ENCODE measurements at places on chromosomes 5 and 9. TPM values are rescaled to one million over a fixed set of nuclear protein-coding genes. Genes with fewer than 3 reads are reported as not detected.

DNA sequence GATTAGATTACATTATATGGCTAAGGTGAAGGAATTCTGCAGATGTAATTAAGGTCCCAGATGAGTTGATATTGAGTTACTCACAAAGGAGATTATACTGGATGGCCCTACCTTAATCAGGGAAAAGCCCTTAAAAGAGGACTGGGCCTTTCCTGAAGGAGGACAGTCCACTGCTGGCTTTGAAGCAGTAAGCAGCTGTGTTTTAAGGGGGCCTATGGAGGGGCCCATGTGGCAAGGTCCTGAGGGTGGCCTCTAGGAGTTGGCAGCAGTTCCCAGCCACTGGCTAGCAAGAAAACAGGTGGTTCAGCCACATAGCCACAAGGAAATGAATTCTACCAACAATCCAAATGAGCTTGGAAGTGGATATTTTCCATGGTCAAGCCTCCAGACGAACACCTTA, 36.4 kb upstream of the GDNF start:
- no peak for DNase-seq

- no peak for DNase-seq
Observed at GRCh38 chr9:132986640-132987620, 8.4 kb downstream of the GFI1B start.

Gene BHMT2
- total RNA-seq: 1.1 TPM

DNA sequence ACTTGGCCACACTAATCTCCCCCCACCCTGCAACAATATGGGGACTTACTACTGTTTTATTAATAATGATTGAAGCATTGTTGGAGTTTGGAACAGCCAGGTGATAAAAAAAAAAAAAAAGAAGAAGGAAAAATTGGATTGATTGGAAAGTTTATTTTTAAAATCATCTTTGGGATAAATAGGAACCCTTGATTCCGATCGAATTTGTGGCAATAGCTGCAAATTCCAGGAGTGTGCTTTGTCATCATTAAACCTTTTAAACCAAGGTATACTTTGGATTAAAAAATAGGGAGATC, 907 bp upstream of the NR2F1 start:
- DNase-seq: no peak

Gene CER1
- total RNA-seq: 1.9 TPM

DNA sequence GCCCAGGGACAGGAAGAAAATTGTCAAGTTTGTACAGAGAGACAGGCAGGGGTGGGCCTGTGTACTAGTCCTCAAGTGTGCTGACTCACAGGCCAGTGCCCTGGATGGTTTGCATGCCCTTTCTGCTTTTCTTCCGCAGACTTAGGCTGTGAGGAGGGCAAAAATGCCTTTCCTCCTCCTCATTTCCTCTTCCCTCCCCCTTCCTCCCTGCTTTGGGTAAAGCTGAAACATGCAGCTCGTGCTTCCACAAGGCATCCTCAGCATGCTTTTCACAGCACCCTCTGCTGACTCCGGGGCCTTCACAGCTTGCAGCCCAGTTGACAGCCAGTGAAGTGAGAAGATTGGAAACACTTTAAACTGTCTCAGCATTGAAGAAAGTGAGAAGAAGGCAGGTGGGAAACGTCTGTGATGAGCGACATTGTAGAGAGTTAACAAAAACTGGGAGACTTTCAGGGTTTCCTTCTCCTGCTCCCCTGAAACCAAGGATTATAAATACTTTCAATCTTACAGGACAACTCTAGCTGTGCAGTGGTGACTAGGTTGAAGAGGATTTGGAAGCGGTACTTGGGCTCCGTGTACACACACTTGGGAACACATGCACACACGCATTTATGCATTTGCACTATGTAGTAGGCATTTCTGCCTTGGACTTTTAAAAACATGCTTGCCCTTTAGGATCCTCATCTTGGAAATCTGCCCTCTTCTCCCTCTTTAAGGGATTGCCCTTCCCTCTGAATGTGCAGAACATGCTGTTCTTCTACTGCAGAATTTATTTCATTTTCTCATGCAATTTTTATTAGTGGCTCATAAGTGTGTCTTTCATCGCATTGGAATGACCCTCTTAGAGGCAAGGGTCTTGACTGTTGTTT, 138.8 kb downstream of the GRIA1 start:
- DNase-seq: no peak

DNA sequence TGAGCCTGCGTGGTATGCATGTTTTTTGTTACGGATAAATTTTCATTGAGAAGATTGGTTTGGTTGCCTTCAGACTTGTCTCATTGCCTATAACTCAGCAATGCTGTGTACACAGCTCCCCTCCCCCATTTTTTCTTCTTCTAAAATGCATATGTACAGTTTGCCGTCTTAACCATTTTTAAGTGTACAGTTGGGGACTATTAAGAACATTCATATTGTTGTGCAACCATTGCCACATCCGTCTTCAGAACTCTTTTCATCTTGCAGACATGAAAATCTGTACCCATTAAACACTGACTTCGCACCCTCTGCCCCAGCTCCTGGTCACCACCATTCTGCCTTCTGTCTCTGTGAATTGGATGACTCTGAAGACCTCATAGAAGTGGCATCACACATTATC, 6.2 kb downstream of the EXOC3 start:
- no peak for DNase-seq

DNA sequence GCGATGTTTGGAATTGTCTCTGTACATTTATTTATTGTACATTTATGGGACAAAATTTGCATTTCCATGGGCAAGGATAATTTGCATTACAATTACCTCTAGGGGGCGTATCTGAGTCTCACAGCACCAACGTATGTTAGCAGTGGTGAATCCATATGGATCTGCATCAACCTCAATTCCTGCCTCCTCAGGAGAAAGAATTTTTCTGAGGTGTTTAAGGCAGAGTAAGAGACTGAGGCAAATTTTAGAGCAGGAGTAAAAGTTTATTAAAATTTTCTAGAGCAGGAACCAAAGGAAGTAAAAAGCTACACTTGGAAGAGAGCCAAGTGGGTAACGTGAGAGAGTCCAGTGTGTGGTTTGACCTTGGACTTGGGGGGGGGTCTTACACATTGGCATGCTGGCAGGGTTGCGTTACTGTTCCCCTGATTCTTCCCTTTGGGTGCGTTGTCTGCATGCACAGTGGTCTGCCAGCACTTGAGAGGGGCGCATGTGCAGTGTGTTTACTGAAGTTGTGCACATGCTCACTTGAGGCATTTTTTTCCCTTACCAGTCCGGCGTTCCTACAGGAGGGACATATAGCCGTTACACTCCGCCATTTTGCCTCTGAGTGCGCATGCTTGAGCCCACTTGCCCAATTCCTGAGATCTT, 21.0 kb upstream of the RAB14 start:
- DNase-seq: no peak

GRCh38 chr5:75461679-75462078, 49.8 kb downstream of the CERT1 start:
- no peak for DNase-seq

DNA sequence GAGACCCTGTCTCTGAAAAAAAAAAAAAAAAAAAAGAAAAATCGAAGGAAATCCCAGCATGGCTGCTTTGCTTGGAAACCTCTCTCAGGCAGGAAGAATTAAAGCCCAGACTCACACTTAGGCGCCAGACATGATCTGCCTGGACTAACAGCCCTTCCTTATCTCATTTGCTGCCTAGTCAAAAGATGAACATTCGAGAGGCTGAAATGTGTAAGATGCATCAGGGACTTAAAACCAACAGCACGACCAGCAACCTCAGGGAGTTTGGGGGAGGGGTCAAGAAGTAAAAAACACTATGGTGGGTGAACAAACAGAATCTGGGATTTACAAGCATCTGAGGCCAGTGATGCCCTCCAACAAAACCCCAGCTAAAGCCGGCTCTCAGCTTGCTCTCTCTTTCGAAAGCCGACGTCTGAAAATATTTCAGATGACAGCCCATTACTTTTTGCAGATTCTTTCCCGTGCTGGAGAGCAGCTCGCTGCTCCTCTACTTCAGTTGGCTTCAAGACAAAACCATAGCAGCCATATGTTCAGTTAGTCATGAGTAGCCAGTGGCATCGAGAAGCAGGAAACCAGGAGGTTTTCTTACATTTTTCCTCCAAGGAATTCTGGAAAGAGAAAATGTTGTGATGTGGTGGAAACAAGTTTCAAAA, 249.9 kb downstream of the MARCHF11 start:
- no peak for DNase-seq

DNA sequence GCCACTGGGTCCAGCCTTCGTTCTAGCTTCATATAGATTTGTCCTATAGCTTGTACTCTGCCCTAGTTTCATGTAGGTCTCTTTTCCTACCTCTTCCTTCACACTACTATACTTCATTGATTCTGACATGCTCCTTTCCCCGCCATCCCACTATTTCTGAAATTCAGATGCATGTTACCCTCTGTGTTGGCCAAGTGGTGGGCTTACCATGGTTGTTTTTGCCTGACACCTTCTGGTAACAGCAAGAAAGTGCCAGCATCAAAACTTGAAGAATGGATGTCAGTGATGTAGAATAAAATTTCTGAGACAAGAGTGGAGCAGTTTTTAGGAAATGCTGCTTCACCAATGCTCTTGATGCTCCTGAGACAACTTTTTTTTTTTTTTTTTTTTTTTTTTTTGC, 19.5 kb upstream of the SERINC5 start:
- no peak for DNase-seq

Gene TSSK1B
- total RNA-seq: not detected

GRCh38 chr9:9352877-9353481, 1259.8 kb downstream of the PTPRD start:
- no peak for DNase-seq

Gene GPSM1
- total RNA-seq: 6.5 TPM

- DNase-seq: no peak
Observed at GRCh38 chr9:106862110-106862820, 701 bp upstream of the ZNF462 start.

DNA sequence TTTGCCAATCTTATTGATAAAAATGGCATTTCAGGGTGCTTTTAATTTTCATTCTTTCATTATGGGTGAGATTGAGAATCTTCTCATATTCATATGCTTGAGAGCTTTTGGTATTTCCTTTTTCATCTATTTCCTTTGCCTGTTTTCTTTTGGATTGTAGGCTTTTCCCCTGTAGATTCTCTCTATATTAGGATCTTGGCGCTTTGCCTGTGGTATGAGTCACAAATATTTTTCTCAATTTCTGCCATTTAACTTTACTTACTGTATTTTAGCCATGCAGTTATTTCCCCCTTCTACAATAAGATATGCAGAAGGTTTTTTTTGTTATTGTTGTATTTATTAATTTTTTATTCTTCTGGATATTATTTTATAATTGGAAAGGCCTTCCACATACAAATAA, 21.5 kb upstream of the KLF9 start:
- no peak for DNase-seq

Gene SLC25A2
- 1.1 TPM for total RNA-seq

Gene PNPLA7
- 20.6 TPM for total RNA-seq

Gene SMIM33
- 0.76 TPM for total RNA-seq

Gene SLC26A2
- 7.4 TPM for total RNA-seq

Gene CCDC192
- total RNA-seq: not detected

- DNase-seq: no peak
Observed at GRCh38 chr5:181171782-181172181, 24.4 kb downstream of the OR2V2 start.

DNA sequence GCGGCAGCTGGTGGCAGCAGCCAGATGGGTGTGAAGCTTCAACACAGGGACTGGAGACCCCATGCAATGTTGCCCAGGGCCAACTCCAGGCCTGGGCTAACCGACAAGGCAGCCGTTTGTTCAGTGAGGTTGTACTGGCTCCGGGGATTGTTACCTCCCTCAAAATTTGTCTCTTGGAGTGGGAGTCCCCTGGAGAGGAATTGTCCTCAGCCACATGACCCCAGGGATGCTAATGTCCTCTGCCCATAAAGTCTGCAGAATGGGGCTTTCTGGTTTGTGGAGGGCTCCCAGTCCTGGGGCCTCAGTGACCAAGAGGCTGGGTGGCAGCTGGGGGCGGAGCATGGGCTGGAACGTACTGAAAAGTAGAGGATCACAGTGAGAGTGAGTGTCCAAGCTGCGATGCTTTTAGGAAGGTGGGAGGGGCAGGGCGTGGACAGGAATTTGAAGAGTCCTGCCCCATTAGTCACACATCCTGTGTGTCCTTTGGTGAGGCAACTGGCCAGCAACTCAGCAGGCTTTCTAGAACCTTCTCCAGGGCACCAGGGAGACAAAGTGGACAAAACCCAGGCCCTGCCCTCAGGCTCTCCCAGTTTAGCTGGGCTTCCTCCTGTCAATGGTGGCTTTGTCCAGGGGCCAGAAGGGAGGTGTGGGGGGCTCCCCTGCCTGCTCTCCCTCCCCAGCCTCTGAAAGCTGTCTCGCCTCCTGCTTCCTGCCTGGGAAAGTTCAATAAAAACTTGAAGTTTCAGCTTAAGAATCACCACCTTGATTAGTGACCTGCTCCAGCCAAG, 114.0 kb downstream of the NSG2 start:
- no peak for DNase-seq

Gene GPR21
- 1.9 TPM for total RNA-seq

DNA sequence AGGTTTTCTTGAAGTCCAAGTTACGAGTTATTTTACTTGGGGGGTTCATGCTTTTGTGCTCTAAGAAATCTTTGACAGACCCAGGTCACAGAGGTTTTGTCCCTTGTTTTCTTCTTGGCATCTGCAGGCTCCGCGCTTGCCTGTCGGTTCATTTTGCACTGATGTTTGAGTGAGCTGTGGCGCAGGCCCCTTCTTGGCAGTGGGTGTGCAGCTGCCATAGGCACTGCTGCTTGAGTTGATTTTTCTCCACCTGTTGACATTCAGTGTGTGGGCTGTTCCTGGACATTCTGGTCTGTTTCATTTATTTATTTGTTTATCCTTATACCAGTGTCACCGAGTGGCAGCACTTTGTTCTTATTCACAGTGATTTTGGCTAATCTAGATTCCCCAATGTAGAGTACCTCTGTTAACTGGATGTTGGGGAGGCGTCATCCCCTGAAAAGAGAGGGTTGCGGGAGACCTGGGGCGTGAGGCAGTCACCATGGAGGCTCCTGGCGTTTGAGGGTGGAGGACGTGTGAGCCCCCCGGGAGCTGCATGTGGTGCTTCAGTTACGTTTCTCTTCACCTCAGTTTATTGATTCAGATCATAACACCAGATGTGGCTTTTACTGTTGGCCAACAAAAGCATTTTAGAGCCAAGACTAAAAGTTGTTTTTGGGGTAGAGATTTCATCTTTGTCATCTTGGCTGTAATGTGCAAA, 121.4 kb upstream of the CACNA1B start:
- no peak for DNase-seq

DNA sequence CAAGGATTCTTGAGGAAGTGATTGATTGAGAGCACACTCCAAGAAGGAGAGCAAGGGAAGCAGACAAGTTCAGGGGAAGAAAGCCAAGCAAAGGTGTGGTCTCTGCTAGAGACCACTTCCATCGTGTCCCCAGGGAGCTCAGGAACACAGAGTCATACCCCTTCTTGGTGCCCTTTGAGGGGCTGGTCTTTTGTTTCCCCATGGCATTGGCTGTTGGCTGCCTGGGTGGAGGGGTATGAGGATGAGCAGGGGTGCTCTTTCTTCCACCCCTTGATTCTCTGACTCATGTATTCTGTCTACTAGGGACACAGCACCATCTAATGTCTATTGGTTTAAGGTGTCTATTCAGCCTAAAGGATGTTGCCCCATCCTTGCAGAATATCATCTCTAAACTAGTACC, 11.5 kb upstream of the SPOCK1 start:
- DNase-seq: no peak

- no peak for DNase-seq
Observed at GRCh38 chr5:107393851-107394250, 276.9 kb downstream of the EFNA5 start.

GRCh38 chr9:129840034-129840433, 4.8 kb downstream of the USP20 start:
- DNase-seq: no peak
